ENCODE measurements at places on chromosomes 1 and 21.

DNA sequence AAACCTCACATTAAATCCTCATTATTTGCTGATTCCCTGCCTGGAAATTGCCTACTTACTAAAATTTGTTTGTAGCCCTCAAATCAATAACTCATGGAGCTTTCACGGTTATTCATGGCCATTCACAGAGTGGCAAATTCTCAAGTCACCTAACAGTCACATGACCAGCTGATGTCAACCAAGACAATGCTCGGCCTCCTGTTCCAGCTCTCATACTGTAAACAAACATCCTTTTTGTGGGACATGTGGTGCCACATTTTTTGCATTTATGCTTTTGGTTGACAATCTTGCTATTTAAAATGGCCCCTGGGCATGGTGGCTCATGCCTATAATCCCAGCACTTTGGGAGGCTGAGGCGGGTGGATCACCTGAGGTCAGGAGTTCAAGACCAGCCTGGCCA lies 271.5 kb upstream of the GREM2 start:
- DNase-seq, result no peak

DNA sequence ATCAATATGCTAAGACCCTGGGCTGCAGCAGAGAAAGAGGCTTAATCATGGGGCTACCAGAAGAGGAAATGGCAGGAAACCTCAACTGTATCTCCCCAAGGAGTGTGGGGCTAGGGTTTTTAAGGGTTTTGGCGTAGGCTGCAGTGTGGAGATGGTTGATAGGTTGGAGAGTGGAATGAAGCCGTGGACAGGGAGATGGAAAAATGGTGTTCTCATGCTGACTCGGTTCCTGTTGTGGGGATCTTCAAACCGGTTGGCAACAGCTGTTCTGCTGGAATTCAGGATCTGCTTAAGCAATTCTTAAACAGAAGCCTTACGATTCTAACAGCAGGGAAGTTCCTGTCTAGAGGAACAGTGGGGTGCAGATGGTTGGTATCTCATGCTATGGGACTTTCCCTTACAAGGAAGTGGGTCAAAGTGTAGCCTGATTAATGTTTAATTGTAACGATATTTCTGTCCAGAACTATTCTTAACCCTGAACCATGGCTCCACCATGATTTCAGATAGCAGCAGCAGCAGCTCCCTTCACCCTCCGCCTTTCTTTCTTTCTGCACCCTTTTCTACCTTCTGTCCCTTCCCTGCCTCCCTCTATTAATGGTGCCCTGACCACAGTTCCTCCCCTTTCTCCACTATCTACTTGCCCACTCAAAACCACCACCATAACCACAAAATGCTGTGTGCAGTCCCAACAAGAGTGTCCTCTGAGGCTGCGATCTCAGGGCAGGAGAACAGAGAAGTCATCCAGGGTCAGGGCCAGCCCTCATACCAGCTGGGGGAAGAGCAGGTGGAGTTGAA lies 30.8 kb downstream of the RSPH1 start:
- no peak for DNase-seq

- no peak for DNase-seq
Observed at GRCh38 chr1:156487862-156488261, 12.7 kb downstream of the MEF2D start.

DNA sequence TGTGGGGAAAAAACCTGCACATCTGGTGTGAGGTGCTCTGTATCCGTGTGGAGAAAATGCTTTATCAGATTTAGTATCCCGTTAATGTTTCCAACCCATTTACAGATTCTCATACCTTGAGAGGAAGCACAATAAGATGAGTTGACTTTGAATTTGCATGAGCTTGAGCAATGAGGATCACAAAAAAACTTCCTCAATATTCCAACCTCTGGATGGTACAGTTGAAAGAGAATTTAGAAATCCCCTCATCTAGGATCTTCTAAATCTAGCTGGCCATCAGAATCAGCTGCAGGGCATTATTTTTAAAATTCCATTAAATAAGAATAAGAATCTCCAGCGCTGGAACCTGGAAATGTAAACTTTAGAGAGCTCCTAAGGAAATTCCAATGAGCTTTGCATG lies 82.5 kb upstream of the NR5A2 start:
- no peak for DNase-seq

- DNase-seq, result no peak
Observed at GRCh38 chr1:27804791-27805190, 25.8 kb upstream of the PPP1R8 start.

GRCh38 chr1:202259705-202260104 lies 66.1 kb downstream of the LGR6 start:
- DNase-seq, result no peak

GRCh38 chr1:29713857-29714256 lies 477.5 kb downstream of the PTPRU start:
- peak; percentile 10 for DNase-seq

GRCh38 chr1:182256931-182257330 lies 134.7 kb downstream of the GLUL start:
- no peak for DNase-seq
